ENCODE measurements at places on chromosomes 7 and 10.

DNA sequence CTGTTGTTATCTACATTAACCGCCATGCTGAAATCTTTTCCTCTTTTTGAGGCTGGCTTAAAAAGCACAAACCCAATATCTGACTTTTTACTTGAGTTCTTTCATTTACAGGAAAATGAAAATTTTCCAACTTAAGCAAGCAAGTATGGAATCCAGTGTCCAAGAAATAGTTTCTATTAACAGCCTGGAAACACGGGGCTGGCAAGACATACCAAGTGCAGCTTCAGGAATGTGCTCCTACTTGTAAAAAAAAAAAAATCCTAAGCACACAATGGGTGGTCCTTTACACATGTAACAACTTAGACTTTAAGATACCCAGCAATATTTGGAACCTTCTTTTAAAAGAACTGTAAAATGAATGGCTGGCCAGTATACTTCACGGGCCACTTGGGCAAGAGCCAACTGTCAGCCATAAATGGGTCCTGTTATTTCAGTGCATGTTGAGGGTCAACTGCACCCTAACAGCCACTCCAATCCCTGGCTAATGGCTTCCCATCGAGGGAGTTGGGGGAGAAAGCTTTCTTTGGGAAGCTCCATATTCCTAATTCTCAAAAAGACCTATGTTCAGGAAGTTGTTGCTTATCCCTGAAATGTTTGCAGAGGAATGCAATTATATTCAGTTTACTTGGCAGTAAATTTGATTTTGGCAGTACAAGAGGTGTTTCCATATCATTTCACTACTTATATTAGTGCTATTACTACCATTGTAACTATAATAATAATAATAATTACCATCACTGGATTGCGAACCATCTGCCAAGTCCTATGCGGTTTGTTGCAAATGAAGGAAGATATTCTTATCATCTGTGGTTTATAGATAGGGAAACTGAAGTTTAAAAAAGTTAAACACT lies 236.4 kb upstream of the TMEM72 start:
- no peak for DNase-seq

DNA sequence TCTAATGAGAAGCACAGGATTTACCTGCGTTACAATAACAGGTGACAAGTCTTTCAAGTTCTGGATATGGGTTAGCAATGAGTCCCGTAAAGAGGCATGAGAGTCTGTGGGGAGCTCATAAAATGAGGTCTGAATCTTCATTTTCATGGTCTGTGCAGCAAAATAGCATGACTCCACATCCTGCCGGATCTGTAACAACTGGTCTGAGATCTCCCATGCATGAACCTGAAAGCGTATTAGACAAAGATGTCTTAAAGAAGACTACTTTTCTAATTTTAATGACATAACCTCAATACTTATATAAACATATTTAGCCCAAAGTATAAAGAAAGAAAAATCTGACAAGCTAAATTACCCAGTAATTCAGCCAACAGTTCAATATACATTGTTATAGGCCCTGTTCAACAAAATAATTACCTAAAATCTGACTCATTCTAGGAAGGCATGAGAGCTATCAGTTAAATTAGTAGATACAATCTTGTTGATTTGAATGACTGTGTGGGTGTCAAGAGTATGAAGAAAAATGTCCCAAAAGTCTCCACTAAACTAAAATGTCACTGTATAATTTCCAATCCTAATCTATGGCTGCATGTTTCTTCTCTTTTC lies 36.9 kb downstream of the TNPO3 start:
- DNase-seq = no peak

DNA sequence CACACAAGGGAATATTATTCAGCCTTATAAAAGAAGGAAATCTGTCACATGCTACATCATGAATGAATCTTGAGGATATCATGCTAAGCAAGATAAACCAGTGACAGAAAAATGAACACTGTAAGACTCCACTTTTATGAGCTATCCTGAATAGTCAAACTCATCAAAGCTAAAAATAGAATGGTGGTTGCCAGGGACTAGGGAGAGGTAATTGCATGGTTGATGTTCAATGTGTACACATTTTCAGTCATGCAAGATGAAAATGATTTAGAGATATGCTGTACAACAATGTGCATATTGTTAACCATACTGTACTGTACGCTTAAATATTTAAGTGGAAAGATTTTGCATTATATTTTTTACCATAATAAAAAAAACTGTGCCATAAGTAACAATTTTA lies 1349.1 kb downstream of the XPNPEP1 start:
- DNase-seq = no peak

GRCh38 chr7:15906436-15906835 lies 220.0 kb upstream of the MEOX2 start:
- peak; percentile 12 for DNase-seq

DNA sequence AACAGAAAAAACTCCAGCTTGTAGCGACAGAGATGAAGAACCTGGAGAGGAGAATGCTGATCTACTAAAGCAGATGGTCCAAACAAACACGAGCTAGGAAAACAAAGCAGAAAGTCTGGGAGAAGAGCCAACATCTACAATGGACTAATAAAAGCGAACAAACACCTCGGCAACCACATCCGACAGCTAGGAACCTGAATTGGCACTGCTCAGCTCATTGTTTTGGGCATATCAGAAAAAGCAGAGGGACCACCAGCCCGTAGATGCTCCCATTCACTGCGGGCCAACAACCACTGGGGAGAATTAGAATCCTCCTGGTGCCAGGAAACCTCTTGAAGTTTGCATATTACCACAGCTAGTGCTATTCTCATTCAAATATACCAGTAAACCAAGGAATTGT lies 204.7 kb downstream of the NXPH1 start:
- DNase-seq = no peak

- DNase-seq = no peak
Observed at GRCh38 chr10:76401006-76401405, 969.6 kb downstream of the LRMDA start.

DNA sequence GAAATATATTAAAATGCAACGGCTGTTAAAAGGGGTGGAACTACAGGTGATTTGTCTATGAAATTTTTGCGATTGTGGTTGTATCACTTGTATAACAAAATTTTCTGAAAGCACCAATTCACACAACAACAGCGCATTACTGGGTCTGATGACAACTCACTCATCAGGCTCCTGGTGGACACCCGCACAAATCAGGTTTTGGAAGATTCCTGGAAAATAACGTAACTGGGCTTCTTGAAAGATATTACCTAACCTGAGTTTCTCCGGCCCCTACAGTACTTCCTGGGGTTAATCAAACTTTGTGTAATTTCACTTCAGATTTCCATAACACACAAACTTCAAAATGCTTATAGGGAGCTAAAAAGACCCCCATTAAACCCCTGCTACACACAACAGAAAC lies 7.6 kb downstream of the SNX8 start:
- DNase-seq = no peak

DNA sequence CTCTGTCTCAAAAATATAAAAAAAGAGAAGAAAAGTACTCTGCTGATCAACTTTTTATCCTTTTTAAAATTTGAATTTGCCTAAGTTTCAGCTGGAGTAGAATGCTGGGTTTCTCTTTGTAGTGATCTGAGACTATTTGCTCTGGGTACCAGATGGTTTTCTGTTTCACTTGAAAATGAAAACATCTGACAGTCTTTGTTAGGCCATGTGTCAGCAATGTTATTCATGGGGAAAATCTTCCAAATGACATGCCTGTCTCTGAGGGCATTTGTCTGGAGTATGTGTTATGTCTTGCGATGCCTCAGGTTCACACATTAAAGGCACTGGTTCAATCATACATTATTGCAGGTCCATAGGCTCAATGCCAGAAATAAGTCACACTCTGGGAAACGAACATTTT lies 175.3 kb upstream of the TMEM229A start:
- no peak for DNase-seq

DNA sequence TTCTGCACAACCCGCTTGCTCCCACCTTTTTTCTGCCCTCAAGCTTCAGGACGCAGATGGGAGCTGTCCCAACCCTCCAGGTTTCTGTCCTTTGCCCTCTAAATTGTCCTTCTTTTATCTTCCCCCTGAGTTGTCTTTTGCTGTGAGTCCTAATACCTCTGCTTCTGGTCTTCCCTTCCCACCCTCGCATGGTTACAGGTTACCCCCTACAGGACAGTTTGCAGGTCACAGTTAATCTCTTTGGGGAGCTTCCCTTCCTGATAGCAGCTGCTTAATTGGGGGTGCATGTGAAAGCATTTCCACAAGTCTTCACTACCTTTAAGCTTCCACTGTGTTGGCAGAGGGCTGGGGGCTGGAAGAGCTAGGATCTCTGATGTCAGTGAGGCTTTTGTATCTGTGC lies 121.5 kb upstream of the CXCL12 start:
- DNase-seq = no peak

GRCh38 chr10:91800182-91800581 lies 2.0 kb downstream of the TNKS2 start:
- DNase-seq = no peak

DNA sequence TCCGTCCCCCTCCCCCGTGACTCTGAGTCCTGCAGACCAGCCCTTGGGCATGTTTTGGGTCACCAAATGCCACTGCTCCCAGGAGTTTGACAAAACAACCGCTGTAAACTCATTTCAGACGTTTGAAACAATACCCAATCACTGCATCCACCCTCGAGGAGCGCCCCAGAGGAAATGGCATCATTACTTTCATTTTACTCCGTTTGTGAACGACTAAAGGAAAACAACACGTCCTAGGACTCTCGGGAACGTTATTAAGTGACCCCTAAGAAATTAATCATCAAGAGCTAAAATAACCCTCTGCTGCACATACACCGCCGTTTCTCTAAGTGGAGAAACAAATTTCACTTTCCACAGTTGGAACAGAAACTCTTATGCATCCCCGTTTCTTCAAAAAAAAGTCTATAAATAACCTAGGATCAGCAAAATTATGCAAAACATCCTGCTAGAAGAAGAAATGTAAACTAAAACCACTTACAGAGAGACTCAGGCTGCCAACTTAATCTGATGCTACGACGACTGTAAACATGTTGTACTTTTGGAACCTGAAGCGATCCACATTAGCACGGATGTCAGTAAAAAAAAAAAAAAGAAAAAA lies 109.9 kb upstream of the EFCAB10 start:
- DNase-seq = no peak

GRCh38 chr7:36303202-36304098 lies 86.2 kb upstream of the ANLN start:
- DNase-seq = peak; percentile 97

GRCh38 chr10:28332726-28333125 lies 29.9 kb upstream of the MPP7 start:
- DNase-seq = no peak

DNA sequence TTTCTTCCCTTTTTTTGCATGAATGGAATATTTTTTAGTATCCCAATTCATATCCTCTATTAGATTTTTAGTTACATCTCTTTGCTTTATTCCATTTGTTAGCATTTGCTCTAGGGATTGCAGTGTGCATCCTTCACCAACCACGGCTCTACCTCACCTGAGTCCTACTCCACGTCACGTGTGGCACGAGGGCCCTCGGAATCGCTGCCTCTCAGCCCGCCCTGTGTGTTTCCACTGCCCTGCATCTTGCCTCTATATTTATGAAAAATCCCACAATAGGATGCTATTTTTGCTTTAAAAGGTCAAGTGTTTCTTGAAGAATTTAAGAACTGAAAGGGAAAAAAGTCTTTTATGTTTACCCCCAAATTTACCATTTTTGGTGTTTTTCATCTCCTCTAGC lies 41.0 kb downstream of the CFAP46 start:
- DNase-seq = no peak

- no peak for DNase-seq
Observed at GRCh38 chr7:45922810-45923209, 1.7 kb upstream of the IGFBP3 start.

DNA sequence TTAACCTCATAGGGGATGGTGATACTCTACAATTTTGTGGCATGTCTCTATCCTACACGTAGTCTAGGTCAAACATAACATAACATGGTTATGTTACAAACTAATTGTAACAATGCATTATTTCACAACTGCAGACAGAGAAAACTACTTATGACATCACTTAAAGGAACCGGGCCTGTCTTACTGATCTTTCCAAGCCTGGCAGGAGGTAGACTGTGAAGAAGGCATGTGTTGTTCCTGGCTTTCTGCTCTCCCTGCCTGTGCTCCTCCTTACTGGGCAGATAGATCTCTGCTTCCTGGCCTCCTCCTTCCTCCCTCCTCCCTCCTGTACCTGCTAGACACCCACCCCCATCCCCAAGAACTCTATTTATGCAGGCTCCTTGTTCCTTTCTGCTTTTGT lies 5.4 kb downstream of the CACNB2 start:
- DNase-seq = no peak

DNA sequence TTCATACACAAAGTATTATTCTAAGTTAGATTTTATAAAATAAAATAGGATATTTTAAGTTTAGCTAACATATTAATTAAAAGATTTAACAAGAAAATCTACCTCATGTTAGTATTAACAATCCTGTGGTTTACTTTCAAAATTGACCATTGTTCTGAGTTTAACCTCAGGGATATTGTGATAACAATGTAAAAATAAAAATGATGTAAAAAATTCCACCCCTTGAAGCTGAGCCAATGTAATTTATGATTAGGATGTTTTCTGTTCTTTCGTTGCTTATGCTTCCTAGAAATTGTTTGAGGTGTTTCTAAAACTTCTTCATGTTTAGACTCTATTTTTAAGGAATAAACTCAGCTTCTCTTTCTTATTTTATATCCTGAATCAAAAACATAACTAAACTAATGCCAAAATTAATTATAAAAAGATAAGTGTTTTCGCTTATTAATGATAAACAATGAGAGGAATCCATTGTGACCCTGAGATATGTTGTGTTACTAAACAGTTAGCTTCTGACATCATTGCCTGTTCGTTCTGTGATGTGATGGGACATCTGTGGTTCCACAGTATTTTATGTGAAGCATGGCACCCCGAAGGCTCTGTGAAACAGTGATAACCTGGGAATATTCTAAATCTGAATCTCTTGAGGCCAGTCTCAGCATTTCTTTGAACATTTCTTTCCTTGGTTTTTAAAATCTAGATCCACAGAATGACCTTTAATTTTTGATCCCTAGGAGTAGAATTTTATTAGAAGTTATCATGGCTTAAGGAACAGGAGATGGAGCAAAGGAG lies 340.8 kb downstream of the ARL4A start:
- no peak for DNase-seq

GRCh38 chr7:24898691-24899090 lies 81.3 kb downstream of the OSBPL3 start:
- no peak for DNase-seq

DNA sequence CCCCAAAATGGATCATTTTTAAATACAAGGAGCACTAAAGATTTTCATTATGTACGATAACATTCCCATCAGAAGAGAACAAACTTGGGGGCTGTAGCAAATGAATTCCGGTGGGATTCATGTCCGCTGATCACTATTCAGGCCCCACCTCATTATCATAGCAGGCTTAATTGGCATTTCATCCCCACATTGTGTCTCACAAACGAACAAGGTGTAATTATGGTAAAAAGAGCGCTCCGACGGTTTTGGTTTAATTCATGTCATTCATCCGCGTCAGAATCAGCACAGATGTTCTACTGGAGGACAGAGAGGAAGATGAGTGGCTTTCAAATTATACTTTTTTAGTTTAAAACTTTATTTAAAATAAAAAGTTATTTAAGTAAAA lies 124.7 kb downstream of the MAD1L1 start:
- DNase-seq = no peak

GRCh38 chr10:15118615-15119014 lies 21.5 kb downstream of the RPP38 start:
- no peak for DNase-seq

- DNase-seq = no peak
Observed at GRCh38 chr10:81116201-81116600, 578.5 kb downstream of the SH2D4B start.

GRCh38 chr10:94963901-94964300 lies 25.4 kb downstream of the CYP2C9 start:
- peak; percentile 11 for DNase-seq
